ENCODE measurements at places on chromosomes 12 and 14.

DNA sequence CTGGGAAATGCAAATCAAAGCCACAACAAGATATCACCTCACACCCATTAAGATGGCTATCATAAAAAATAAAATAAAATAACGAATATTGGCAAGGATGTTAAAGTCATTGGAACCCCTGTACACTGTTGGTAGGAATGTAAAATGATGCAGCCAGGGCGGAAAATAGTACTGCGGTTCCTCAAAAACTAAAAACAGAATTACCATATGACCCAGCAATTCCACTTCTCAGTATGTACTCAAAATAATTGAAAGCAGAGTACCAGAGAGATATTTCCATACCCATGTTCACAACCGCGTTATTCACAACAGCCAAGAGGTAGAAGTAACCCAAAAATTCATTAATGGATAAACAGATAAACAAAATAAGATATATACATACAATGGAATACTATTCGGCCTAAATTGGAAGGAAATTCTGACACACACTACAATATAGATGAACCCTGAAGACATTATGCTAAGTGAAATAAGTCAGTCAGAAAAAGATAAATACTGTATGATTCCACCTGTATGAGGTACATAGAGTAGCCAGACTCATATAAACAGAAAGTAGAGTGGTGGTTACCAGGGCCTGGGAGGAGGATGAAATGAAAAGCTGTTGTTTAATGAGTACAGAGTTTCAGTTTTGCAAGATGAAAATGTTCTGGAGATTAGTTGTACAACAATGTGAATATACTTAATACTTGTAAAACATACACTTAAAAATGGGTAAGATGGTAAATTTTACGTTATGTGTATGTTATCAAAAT, 84.6 kb downstream of the TXNDC16 start:
- DNase-seq, result no peak

DNA sequence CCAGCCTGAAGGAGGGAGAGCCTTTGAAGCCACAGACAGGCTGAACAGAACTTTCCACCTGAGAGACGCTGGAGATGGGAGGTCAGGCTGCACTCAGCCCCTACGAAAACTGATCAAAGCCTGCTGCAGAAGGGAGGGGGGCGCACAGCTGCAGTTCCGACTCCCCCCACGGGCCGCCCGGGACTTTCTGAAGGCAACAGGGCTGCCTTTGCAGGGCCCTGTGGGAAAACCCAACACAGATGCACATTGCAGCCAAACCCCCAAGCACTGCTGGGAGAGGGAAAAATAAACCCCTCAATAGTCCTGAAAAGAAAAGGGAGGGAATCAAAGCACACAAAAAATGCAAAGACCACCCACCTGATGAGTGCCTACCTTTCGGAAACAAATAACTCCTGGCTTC, 290.6 kb downstream of the ZFP36L1 start:
- no peak for DNase-seq

GRCh38 chr14:65115615-65116014, 13.3 kb upstream of the MAX start:
- no peak for DNase-seq

- no peak for DNase-seq
Measured at GRCh38 chr12:27695556-27696292, 523 bp upstream of the REP15 start.

DNA sequence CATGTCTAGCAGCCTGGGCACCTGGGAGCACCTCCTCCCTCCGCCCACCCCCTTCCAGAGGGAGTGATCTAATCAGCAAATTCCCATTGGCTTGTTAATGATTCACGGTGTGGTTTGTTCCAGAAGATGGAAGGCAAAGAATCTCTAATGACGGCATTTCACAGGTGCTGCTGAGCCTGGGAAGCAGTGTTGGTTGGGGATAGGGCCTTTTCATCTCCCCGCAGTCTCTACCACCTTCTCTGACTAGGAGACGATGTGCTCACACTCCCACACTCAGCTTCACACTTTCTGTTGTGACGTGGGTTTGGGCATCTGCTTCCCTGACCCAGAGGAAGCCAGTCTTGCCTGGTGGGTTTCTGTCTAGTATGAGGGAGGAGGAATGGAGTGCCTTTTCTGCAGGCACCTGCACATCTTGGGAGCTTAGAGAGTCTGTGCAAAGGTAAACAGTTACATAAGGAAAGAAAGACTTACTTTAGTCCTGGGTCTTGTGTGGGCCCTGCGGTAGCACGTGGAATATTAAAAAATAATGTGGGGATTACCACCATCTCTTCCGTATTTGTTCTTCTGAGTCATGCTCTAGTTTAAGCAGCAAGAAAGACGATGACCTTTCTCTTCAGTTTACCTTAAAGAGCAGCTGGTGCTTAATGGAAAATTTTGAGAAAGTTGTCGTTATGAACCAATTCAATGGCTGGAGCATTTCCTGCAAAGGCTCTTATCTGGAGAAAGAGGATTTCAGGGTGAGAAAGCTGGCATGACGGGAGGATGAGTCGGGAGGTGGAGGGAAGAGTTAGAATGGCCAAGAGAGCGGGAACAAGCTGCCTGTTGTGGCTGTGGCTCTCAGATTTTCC, 70.6 kb upstream of the ARHGAP5 start:
- no peak for DNase-seq

GRCh38 chr14:38175658-38176057, 32.0 kb upstream of the SSTR1 start:
- DNase-seq, result no peak

All from astrocyte of the spinal cord (primary cell).